ENCODE measurements at places on chromosomes 11 and 22.
A peak's percentile ranks its signal among the peaks of the same experiment; 100 is the strongest.

- DNase-seq = no peak
These were observed 1.5 kb upstream of the CLDN5 start for GRCh38 chr22:19525666-19526065.

DNA sequence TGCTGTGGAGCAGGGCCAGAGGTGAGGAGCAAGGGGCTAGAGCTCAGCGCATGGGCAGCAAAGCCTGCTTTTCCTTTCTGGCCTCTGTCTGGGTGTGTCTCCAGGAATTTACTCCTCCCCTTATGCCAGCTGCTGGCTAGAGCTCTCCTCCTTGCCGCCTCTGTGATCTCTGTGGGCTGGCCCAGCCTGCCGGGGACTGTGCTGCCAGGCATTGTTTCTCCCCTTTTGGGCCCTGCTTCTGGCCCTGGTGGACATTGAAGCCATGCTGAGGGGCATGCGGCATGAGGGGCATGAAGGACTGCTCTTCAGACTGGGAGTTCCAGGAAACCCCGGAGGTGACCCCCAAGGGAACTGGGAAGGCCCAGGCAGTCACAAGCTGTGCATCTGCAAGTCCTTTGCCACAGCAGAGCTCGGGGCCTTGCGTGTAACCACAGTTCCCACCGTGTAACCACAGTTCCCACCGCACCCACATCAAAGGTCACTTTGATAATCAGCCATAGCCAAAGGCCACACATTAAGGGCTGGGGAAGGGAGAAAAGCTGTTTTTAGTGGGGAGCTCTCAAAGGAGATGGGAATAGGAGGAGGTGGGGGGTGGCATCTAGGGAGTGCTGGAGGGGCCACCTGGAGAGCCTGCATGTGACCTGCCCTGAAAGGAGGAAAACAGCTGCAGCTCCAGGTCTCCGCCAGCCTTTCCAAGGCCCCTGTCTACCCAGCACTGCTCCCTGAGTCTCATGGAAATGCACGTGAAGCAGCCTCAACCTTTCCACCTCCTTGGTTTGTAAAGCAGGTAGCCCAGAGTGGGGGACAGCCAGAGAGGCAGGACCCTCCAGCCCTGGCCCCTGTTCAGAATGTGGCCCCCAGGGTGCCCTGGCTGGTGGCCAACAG is 62.3 kb downstream of the PPFIBP2 start:
- no peak for DNase-seq

GRCh38 chr11:3046190-3046589 is 11.0 kb downstream of the CARS1 start:
- DNase-seq = peak; percentile 15

GRCh38 chr11:1087961-1088926 is 13.6 kb downstream of the MUC2 start:
- DNase-seq = no peak

GRCh38 chr22:27107386-27107785 is 450.0 kb downstream of the MIAT start:
- no peak for DNase-seq

DNA sequence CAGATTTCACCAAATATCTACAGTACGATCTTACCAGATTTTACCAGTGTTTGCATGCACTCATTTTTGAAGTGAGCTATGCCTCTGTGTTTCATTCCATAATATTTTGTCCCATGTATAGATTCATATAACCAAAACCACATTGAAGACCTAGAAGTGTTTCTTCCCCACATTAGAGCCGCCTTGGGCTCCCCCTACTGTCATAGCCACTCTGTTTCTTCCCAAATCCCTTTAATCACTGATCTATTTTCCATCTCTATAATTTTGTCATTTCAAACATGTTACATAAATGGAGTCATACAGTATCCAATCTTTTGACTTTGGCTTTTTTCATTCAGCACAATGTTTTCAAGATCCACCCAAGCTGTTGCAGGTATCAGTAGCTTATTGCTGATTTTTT is 12.7 kb downstream of the MRGPRX3 start:
- peak; percentile 17 for DNase-seq

- no peak for DNase-seq
These were observed 46.0 kb downstream of the THAP12 start for GRCh38 chr11:76334826-76335389.

DNA sequence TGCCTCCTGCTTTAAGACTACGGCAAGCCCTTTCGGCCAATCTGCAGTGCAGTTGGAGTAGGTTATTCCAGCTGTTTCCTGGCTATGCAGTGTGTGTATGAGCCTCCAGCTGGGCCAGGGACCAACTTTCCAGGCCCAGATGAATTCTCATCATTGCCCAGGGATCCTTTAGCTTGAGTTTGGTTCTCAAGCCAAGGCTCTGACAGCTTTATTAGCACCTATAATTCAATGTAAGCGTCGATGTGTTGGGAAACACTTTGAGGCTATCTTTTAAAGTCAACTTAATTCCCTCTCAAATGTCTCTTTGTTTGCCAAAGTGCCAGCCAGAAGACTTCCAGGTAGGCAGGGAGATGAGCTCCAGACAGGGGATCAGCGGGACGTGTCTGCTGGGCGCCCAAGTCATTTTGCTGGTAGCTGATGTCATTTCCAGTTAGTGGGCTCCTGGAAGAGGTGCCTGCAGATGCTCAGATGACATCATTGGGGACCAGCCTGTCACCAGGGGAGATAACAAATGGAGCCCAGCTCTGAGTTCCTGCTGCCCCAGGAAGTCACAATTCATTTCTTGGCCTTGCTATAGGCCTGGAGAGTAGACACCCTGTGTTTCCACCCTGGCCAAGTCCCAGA is 520.4 kb downstream of the SOX6 start:
- DNase-seq = no peak

DNA sequence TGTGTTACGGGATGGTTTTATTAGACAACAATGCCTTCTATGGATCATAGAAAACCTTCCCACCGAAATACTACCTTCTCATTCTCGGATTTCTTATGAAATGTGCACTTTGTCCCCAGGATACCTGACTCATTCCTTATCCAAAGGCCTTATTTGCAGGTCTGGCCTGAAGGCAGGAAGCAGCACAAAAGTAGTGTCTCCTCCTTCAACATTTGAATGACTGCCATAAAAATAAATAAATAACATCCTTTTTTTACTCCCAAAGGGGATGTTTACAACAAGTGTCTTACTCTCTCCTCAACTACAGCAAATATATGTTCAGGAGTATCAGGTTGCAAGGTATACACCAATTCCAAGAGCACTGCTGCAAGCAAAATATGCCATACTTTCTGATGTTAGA is 41.6 kb upstream of the PAK1 start:
- DNase-seq = no peak

DNA sequence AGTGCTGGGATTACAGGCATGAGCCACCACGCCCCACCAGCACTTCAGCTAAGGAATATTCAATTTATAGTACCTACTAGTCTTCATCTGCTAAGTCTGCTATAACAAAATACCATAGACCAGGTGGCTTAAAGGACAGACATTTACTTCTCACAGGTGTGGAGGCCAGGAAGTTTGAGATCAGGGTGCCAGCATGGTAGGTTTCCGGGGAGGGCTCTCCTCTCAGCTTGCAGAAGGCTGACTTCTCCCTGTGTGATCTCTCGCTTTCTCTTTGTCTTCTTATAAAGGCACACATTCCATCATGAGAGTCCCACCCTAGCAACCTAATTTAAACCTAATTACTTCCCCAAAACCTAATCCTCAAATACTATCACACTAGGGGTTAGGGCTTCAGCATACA is 433.0 kb downstream of the INSC start:
- no peak for DNase-seq

GRCh38 chr22:49182416-49182815 is 645.3 kb downstream of the BRD1 start:
- DNase-seq = no peak

DNA sequence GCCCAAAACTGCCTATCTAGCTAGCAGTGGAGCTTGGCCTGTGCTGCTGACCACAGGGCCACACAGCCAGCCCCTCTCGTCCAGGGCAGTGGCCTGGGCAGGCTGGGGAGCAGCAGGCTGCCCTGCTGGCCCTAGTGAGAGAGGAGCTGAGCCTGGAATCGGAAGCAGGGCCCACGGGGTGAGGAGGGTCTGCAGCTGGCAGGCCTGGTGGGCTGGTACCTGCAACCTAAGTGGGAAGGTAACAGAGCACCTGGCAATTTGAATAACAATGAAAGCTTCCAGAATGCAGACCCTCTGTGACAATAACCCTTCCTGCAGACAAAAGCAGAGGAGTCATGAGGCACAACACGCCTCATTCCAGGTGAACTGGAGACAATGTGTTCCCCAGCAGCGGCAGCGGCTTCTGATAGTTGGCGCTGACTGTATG is 31.8 kb upstream of the RFPL3 start:
- no peak for DNase-seq

DNA sequence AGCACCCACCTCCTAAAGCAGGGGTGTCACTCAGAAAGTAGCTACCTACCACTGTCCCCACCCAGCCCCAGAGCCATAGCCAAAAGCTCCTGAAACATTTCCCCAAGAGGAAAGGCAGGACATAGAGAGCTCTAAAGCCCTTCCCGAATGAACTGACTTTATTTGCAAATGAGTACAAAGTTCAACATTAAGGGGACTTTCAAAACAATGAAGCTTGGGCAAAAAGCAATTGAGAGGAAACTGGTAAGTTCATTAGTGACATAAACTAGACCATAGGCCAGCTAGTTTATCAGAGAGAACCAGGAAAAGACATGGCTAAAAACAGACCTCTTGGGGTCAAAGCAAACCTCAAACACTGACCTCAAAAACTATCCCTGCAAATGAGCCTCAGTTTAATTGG is 72.7 kb downstream of the IGLL5 start:
- no peak for DNase-seq

DNA sequence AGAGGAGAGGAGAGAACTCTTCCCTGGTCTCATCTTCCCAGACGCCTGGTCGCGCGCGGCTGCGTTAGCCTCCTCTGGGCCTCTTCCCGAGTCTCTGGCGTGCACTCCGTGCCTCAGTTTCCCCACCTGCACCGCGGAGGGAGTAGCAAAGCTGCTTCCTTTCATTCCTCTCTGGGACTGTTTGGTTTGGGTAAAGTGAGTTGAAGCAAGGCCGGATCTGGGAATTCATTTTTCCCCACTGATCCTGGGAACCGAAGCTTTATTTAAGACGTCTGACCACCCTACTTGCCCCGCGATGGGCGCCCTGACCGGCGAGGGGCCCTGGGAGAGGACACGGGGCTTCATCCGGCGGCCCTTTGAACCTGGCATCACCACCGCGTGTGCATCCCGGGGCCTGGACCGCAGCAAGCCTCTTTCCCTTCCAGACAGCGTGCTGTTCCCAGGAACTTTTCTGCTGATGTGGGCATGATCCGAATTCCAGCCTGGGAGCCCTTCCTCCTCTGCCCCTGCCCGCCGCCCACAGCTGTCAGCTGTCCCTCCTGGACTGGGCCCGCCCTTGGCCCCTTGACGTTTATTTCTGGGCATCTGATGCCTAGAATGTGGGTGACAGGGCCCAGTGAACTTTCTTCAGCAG is 758 bp downstream of the LDLRAD3 start:
- DNase-seq = peak; percentile 37

DNA sequence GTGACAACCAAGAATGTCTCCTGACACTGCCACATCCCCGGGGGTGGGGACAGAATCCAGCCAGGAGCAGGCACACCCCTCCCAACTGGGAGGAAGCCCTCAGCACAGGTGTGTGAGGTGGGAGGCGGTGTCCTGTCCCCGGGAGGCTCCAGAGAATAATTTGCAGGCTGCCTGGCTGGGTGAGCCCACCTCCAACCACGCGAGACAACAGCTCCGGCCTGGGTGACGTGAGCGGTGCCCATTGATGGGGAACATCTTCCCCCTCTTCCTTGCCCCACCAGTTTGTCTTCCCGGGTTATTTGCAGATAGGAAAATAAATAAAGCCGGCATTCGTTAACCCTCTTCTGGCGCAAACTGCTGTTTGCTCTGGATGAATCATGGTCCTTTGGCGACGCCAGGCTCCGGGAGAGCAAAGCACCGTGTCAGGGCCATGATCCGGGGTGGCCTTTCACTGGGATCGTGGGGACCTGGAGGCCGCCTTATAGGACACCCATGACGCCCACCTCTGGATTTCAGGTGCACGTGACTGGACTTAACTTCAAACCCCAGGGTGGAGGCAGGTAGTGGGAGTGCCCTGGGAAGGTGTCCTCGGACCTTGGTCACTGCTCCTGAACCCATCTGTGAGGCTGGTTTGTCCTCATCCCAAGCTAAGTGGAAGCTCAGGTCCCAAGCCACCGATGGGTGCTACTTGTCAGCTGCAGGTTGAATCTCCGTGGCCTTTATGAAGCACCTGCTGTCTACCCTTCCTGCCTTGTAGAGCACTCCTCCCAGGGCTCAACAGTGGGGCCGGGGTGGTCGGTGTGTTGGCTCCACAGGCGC is 13.9 kb downstream of the CCND1 start:
- DNase-seq = peak; percentile 64

DNA sequence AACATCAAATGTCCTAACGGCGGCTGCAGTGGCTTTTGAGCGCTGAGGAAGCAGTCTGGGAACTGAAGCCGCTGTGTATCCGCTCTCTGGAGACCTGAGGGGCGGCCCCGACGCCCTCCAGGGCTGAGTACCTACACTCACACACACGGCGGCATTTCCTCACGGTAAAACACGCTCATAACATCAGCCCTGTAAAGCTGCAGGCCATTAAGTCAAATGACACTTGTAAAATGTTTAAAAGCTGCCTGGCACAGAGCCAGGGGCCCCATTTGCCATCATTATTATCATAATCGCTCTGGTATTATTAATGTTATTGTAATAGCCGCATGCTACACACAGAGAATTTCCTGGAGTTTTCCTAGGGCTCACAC is 5.1 kb downstream of the CARS1 start:
- DNase-seq = no peak

- DNase-seq = peak; percentile 20
These were observed 776.4 kb downstream of the LRRC4C start for GRCh38 chr11:40683010-40683409.

GRCh38 chr11:111554532-111554931 is 14.0 kb downstream of the LAYN start:
- peak; percentile 72 for DNase-seq

GRCh38 chr11:70418130-70418529 is 19.8 kb downstream of the CTTN start:
- no peak for DNase-seq

- no peak for DNase-seq
These were observed 66.6 kb downstream of the GALNT18 start for GRCh38 chr11:11555208-11555607.

DNA sequence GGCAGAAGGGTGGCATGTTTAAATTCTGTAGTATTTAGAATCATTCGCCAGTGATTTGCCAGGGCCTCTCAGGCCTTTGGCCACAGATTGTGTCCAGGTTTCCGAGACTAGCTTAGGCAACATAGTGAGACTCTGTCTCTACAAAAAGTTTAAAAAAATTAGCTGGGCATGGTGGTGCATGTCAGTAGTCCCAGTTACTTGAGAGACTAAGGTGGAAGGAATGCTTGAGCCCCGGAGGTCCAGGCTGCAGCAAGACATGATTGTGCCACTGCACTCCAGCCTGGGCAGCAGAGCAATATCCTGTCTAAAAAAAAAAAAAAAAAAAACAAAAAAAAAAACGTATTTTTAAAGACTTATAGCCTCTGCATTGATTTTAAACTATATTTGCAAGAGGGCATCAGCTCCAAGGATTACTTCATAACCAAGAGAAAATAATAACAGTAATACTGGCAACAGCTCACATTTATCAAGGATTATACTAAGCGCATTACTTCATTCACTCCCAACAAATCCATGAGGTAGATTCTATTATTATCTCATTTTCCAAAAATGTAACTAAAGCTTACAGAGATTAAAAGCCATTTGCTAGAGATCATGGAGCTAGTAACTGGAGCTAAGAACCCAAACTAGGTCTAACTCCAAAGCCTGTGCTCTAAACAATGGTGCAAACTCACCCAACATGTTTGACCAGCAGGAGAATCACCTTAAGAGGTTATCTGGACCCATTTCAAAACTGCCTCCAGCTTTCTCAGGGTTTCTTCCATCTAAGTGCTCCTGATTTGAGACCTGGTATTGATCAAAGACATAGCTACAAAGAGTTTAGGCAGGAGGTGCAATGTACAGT is 32.6 kb upstream of the SLC6A5 start:
- DNase-seq = no peak
